Motor neuron (in vitro differentiated cells): ENCODE measurements at places on chromosomes 5 and 9.

DNA sequence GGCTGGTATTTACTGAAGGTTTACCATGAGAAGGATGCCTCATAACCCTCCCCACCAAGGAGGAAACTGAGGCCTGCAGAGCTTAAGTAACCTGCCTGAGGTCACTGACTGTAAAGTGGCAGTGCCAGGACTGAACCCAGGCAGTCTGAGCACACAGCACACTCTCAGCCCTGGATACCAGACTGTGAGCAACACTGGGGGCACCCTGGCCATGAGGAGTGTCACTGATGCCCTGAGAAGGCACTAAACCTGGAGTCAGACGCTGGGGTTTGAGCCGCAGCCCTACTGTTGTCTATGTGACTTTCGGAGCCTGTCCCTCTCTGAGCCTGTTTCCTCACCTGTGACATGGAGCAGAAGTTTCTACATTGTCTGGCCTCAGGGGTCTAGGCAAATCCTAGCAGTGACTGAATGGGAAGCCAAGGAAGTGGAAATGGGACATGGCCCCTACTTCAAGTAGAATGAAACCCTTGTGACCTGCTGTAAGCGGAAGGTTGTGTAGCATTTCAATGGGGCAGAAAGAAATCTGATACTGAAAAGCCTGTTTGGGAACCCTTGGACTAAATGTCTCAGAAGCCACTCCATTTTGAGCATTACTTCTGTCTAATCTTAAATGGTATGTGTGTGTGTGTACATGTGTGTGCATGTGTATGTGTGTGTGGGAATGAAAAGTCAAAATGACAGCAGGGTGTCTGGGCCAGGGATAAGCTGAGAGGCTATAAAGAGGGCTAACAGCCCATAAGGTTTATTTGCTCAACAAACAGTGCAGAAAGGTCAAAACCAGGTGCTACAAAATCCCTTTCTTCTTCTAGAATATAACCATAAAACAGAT is 36.0 kb downstream of the B4GALT1 start:
- no peak for ATAC-seq

DNA sequence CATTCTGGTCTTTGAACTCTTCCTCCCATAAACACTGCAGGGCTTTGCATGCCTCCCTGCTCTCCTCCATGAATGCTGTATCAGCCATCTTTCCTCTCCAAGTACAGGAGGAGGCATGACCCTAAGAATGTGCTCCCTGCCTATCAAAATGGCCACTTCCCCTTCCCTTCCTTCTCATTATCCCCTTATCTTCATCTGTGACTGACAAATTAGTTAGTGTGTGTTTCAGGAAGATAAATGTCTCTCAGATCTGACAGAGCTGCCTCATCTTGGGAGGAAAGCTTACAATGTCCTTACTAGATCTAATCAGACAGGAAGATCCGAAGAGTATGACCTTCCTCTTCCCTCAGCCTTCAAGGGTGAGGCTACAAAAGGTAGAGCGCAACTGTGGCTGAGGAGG is 46.2 kb downstream of the TLR4 start:
- no peak for ATAC-seq

DNA sequence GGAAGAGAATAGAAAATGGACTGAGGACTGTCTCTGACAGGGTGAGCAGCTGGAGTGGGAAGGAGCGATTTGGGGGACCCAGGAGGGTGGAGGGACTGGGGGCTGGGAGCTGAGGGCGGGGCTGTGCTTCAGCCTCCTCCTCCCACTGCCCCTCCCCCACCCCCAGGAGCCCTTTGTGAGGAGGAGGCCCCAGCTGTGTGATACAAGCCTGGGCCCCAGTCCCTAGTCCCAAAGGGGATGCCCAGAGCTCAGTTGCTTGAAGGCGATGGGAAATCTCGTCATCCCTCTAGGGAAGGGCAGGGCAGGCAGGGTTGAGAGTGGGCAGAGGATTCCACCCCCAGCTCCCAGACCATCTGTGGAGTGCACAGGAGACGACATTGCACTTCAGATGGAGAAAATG is at the start of gene SPATA31E1:
SPATA31E1 (plus strand) TSS at position 251 of the 400 bp plus-strand sequence; CDS start at position 266, 15 bp downstream.
- peak; percentile 88 for ATAC-seq

GRCh38 chr5:1343315-1343751 is 1.6 kb downstream of the CLPTM1L start:
- ATAC-seq = no peak

GRCh38 chr5:146052780-146053179 is 52.6 kb downstream of the PLAC8L1 start:
- ATAC-seq = no peak

GRCh38 chr9:8053501-8053900 is 253.9 kb upstream of the DMAC1 start:
- no peak for ATAC-seq

GRCh38 chr9:95349091-95350038 is 31.9 kb upstream of the FANCC start:
- no peak for ATAC-seq

- peak; percentile 74 for ATAC-seq
Measured at GRCh38 chr9:134215699-134216448, 51.5 kb upstream of the RNU6ATAC start.

DNA sequence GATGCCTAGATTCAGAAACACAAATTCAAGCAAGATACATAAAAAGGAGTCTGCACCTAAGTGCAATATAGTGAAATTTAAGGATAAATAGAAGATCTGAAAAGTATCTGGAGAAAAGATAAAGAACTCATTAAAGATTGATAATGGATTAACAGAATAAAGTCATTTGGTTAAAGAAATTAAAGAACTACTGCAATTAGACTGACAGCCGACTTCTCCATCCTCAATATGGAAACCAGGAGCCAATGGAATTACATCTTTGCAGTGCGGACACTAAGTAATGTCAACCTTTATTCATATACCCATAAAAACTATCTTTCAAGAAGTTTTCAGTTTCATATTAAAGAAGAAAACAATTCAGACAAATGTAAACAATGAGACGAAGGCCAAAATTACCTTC is 81.0 kb downstream of the MRPL36 start:
- ATAC-seq = no peak

- ATAC-seq = no peak
Measured at GRCh38 chr5:37791321-37791720, 48.5 kb downstream of the GDNF start.

DNA sequence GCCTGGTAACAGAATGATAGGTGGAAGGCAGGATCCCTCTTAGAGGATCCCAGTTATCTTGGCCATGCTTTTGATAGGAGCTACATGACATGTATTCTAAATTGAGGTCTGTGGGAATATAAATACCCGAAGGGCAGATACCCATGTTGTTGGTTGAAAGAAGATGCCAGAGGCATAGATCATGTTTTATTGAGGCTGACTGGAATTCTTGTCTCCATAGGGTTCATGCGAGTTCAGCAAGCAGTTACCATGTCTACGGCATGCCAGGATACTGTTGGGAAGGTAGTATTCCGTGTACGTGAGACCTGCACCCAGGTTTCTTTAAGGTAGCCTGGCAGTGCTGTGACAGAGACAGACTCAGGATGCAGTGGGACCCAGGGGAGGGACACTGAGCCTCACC is 230.7 kb downstream of the NR3C1 start:
- ATAC-seq = no peak

- ATAC-seq = no peak
Measured at GRCh38 chr9:121753802-121754654, 102.6 kb downstream of the DAB2IP start.

DNA sequence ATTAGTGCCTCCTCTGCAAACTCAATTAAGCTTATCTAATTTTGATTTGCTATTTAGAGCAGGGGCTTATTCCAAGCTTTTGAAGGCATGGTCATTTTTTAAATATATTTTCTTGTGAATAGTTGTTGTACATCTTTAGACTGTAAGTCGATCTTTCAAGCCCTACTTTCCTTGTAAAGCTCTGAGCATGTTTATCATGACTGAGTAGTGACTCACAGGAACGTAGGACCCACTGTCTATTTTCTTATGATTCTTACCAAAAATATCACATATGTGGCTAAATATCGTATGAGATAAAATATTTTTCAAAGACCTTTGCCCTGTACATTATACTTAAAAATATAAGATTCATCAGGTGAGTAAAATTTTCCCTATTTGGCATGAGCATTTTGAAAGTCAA is 440.4 kb upstream of the GRIN3A start:
- no peak for ATAC-seq

- ATAC-seq = no peak
Measured at GRCh38 chr5:10506535-10506934, 57.3 kb upstream of the ANKRD33B start.

DNA sequence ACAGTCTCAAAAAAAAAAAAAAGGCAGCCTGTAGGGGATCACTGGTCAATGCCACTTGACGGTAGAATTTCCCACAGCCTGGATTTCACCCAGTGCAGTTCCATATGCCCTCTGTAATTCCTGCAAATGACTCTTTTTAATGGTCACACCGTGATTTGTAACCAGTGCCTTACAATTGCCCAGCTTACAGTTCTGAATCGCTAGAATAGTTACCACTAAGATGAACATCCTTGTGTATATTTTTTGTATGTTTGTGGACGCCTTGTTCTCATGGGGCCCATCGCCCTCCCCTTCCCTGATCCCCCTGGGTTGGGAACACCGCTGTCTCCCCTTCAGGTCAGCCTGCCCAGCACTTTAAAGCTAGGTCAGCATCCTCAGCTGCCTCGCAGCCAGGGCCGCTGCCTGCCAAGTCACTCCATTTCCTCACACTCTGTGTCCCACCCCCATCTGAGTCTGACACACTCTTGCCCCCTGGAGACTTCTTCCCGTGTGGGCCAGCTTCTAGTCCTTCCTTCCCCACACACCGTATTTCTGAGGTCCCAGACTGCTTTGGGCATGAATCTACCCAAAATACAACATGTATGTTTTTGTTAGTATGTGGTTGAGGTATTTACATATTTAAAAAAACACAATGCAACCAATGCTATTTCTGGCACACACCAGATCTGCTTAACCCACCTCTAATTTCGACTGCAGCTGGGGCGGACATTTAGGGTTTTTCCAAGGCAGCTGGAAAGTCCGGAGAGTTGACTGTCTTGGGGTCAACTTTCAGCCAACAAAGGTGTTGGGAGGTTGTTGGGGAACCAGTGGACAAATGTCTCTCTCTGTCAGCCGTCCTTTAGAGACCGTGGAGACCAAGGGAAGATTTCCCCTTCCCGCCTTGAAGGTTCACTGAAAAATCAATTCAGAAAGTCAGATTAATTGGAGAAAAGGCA is 120.5 kb upstream of the NEK6 start:
- ATAC-seq = no peak

DNA sequence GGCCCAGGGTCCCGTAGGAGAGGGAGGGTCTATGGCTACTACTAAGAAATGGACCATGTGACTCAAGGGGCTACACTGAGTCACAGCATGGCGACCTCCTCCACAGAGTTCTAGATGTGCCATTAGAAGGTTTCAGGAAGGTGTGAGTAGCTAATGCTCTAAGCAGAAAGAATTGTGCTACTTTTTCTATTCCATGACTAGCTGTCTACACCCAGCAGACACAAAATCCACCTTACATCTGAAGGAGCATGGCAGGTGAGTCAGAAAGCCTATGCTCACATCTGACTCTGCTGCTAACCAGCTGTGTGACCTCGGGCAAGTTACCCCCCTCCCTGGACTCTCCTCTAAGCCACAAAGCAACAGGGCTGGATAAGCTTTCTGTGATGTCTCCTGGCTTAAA is 14.4 kb upstream of the MEIKIN start:
- ATAC-seq = no peak

DNA sequence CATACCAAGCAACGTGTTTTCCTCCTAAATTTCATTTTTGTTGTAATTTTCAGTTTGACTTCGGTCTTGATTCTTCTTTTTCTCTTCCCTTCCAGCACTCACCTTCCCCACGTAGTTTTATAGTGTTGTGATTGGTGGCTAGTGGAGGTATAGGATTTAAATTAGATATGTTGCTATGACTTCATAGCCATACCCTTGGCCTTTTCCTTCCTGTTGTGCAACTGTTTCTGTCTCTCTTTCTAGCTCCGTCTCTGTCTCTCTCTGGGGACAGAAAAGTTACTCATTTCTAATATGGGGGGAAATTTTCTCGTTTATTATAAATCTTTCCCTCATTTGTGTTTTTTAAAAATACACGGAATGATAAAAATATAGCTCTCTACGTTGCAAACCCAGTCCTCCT is 20.6 kb upstream of the C5orf24 start:
- ATAC-seq = no peak

- no peak for ATAC-seq
Measured at GRCh38 chr5:174157048-174157447, 111.5 kb downstream of the NSG2 start.

GRCh38 chr5:98309785-98310598 is 463.5 kb upstream of the RGMB start:
- peak; percentile 98 for ATAC-seq

- ATAC-seq = no peak
Measured at GRCh38 chr5:57719216-57719615, 236.6 kb upstream of the ACTBL2 start.

DNA sequence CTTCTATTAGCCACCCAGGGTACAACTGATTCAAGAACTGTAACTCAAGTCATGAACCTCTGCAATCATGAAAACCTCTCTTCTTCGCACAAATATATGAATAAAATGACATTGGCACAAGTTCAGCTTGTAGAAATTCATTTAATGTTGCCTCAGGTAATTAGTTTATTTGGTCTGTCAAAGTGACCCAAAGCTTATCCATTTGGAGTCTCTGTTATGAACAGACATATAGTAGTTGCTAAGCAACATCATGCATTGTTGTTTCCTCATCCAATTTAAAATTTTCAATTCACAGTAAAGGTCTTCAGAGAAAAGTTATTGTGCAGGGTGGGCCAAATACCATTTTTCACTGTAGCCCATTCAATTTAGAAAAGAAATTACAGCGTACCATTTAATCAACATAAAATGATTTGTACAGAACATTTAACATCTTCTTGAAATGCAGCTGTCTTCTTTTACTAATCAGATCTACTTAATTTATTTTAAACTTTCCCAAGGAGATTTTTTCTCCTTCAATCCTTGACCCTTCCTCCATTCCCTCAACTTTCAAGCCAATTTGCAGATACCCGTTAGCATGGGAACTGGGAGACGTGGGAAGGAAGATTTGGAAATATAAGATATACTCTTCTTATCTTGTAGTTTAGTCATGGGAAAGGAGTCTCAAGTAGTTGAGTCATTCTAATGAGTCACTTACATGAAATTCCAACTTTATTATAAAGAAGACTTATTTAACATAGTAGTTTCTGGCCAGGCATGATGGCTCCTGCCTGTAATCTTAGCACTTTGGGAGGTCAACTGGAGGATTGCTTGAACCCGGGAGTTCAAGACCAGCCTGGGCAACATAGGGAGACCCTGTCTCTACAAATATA is 231.3 kb downstream of the ATPSCKMT start:
- ATAC-seq = no peak

DNA sequence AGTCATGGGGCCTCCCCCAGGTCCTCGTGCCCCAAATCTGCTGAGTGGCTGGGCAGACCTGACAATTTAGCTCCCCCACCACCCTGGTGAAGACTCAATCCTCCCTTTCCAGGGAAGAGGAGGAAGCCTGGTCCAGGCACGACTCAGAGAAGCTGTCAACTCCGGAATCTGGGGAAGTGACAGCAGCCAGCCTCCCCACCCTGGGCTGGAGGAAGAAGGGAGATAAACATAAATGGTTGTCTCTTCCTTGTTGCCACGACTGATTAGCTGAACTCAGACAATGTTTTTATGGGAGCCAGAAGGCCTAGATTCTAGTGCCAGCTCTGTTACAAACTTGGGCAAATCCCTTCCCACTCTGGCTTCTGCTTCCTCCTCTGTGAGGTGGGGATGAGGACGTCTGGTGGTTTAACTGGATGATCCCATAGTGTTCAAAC is 15.4 kb downstream of the CCDC69 start:
- ATAC-seq = no peak
